ENCODE measurements at places on chromosomes 3 and 15.

DNA sequence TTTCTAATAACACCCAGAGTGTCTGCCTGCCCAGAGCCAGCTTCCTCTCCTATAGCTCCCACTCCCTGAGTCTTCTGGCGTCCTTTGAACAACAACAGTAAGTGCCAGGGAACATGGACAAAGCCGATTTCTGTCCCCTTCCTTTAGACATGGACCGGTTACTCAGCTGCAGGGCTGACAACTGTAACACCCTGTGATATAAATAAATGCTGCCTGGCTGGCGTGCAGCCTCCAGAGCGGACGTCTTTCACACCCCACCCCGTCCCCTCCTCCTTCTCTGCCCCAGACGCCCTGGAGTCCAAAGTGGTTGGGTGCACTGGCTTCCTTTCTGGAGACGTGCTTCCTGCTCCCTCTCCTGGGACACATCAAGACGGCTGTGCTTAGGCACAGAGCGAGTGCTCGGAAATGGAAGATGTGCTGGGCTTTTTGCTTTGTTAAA lies 281.9 kb upstream of the LRRFIP2 start:
- DNase-seq: no peak

GRCh38 chr15:69457304-69458280 lies 5.0 kb downstream of the RPLP1 start:
- no peak for DNase-seq

- no peak for DNase-seq
Observed at GRCh38 chr3:9430733-9431132, 33.3 kb downstream of the SETD5 start.

DNA sequence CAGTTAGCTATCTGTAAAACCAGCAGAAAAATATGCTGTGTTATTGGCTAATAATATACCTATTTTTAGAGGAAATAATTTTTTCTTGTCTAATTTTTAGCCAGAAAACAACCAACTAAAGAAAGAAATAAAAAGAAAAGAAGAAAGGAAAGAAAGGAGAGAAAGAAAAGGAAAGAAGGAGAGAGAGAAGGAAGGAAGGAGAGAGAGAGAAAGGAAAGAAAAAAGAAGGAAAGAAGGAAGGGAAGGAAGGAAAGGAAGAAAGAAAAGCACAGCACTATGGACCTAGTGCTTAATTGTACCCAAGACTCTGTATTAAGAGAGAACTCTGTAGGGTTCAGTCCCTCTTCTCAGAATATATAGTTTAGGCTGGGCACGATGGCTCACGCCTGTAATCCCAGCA lies 3.3 kb upstream of the PAQR9 start:
- DNase-seq: no peak

- no peak for DNase-seq
Observed at GRCh38 chr3:57421336-57421735, 122.8 kb downstream of the DNAH12 start.

- no peak for DNase-seq
Observed at GRCh38 chr3:13655061-13655913, 106.4 kb downstream of the FBLN2 start.

DNA sequence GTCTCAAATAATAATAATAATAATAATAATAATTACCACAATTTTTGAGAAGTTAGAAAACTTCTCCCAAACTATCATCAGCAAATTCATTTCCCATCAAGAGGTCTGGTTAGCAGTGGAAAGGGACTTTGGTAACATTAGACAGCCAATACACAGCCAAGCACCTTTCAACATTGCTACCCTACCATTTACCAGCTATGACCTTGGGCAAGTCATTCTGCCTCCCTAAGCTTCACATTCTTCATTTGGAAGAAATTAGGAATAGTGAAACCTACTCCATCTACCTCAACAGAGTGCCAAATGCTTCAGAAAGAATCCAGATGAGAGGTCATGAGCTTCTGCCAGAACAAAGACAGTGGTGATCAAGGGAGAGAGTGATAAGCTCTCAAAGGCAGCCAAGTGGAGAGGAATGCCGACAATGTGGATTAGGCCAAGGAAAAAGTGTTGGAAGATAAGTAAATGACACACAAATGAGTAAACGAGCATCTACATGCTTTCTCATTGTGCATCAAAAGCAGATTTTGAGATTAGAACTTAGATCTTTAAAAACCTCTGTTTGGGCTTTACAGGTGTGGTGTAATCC lies 42.9 kb upstream of the LPP start:
- DNase-seq: no peak

- peak; percentile 4 for DNase-seq
Observed at GRCh38 chr3:160260587-160261270, 35.5 kb downstream of the C3orf80 start.

DNA sequence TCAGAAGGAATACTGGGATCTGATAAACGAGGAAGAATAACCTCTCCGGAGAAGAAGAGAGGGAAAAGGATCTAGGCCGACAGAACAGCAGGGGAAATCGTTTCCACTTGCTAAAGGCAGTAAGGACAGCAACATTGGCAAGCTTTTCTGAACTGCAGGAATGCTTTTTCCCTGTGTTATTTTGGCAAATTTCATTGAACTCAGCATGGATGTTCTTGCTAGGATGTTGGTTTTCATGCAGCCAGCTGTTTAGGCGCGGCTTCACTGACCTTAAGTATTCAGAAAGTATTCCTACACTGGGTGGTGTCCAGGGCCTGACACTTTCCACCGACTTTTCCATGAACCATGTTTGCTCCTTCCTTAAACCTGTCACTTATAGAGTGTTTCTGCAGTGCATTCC lies 489.7 kb downstream of the CNTN3 start:
- DNase-seq: no peak

- DNase-seq: no peak
Observed at GRCh38 chr15:45637552-45638033, 2.8 kb downstream of the SQOR start.

DNA sequence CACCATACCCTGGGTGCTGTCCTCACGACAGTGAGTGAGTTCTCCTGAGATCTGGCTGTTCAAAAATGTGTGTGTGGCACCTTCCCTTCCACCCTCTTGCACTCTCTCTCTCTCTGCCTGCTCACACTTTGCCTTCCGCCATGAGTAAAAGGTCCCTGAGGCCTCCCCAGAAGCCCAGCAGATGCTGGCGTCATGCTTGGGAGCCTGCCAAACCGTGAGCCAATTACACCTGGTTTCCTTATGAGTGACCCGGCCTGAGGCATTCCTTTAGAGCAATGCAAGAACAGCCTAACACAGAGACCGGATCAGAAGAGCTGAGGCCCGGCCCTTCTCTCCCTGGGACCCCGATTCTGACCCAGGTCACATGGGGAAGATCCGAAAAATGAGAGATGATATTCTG lies 15.4 kb downstream of the TMEM44 start:
- DNase-seq: no peak

- no peak for DNase-seq
Observed at GRCh38 chr3:152621006-152621868, 213.7 kb upstream of the P2RY1 start.

GRCh38 chr15:62109437-62109836 lies 42.7 kb downstream of the C2CD4A start:
- DNase-seq: no peak

- DNase-seq: no peak
Observed at GRCh38 chr3:20564966-20565365, 379.0 kb upstream of the SGO1 start.

- no peak for DNase-seq
Observed at GRCh38 chr3:145190761-145191160, 970.2 kb downstream of the PLOD2 start.

GRCh38 chr15:42289166-42289565 lies 15.9 kb upstream of the TMEM87A start:
- no peak for DNase-seq

DNA sequence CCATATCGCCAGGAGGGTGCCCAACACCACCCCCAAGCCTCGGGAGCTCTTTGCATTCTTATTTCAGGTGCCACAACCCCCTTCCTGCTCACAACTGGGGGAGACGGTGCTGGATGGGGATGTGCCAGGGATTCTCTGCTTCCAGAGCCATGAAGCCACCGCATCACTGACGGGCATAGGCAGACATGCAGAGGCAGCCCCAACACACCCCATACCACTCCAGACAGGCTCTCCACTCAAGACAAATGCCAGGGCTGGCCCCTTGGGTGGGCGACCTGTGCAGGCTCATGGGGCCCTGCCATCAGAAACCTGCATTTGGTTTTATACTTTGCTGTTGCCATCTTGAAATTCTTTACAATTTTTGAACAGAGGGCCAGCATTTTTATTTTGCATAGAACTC lies 27.0 kb upstream of the TRPM1 start:
- no peak for DNase-seq

- DNase-seq: no peak
Observed at GRCh38 chr15:79641841-79642240, 209.7 kb downstream of the MINAR1 start.

DNA sequence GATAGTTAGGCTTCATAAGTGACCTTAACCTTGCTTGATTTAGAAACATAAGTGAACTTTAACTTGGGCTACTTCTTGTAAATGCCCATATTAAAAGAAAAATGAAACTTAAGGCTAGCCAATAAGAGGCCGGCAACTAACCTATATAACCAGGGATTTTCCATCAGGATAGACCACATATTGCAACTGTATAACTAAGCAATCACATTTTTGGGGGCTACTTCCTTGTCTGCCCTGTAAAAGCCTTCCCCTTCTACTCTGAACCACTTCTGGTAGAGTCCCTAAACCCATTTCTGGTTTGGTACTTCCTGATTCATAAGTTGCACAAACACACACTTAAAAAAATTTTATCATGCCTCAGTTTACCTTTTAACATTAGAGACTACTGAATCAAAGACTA lies 150.9 kb upstream of the UBE2E2 start:
- no peak for DNase-seq

DNA sequence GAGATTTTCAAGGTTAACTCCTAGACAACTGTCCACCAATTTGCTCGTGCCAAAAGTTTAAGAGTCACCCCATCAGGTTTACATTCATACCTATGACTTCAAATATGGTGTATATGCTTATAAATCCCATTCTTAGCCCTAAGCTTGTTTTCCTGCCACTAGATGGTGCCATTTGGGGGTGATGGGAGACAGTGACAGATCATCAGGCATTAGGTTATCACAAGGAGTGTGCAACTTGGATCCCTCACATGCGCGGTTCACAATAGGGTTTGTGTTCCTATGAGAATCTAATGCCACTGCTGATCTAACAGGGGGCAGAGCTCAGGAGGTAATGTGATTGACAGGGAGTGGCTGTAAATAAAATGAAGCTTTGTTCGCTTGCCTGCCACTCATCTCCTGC lies 182.7 kb downstream of the CNTN6 start:
- no peak for DNase-seq

GRCh38 chr15:38879909-38880471 lies 315.4 kb upstream of the RASGRP1 start:
- DNase-seq: no peak

DNA sequence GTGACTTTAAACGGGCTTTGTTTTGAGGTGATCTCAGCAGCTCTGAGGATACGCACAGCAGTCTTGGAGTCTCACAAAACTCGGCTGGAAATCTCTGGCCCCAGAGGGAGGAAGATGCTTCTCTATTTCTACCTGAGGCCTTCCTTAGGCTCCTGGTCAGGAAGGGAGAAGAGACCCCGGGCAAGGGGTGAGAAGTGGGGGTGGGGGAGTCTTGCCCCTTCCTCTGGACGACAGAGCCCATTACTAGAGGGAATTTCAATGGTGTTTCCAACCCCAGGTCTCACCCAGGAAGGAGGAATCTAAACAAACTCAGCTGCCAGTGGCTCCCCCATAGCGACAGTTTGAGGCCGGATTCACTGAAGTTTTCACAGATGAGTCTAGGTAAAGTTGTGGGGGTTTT lies 37.4 kb upstream of the PCSK6 start:
- DNase-seq: no peak

- no peak for DNase-seq
Observed at GRCh38 chr3:16477056-16477455, 36.4 kb downstream of the RFTN1 start.

GRCh38 chr15:68204776-68205557 lies at the start of gene CALML4:
CALML4 (minus strand) TSS chr15:68205332; CDS start chr15:68205247, 85 bp downstream.
- no peak for DNase-seq

- no peak for DNase-seq
Observed at GRCh38 chr15:78090422-78091063, 1.8 kb upstream of the SH2D7 start.

DNA sequence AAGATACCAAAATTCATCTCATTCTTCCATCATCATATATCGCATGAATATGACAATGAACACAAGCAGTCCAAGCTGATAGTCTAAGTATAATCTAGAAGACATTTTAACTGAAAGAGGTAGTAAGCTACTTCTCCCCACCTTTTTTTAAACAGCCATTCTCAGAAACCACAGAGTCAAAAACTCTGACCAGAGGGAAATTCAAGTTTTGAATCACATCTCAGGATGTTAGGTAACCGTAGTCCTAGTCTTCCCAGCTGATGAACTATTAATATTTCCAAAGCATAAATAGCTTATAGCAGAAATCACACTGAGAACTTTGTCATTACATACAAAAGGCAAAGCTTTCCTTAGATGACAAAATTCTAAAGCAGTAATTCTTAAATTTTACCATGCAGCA lies 25.8 kb downstream of the NPTN start:
- no peak for DNase-seq

GRCh38 chr3:38397320-38397719 lies 50.7 kb downstream of the XYLB start:
- DNase-seq: no peak

DNA sequence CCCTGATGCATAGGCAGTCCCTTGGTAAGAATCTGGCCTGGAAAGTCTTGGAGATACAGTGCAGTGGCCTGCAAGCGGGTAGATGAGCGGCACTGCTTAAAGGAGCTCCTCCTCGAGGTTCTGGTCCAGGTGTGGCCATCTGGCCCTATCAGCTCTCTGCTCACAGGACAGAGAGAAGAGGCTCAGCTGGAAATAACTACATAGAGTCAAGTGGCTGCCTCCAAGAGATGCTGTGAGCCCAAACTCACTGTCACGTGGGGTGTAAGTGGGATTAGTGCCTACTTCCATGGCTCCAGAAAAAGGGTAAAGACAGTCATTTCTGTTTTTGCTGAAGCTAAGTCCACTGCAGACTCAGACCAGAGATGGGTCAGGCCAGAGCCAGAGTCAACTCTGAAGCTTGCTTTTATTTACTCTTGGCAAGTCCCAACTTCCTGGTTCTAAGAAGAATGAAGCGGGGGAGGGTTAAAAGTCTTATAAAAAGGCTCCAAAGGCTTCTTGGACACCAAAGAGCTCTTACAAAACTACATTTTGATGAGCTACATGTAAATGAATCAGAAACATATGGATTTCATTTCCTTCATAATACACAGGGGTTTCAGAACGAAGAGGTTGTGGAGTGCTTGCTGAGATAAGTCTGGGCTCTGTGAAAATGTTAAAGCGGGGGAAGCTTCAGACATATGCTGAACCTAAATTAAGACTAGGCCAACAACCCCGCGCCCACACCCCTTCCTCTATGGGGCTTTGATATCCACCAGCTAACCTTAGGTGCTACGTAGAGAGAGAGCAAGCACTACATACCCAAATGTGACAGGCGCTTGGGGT lies 77.1 kb downstream of the PDZRN3 start:
- DNase-seq: peak; percentile 87

- peak; percentile 78 for DNase-seq
Observed at GRCh38 chr3:106945435-106945834, 431.8 kb upstream of the CCDC54 start.

- no peak for DNase-seq
Observed at GRCh38 chr3:23442598-23443383, 239.7 kb downstream of the UBE2E2 start.
